Temporal lobe (tissue), 4 donors: ENCODE measurements at places on chromosomes 1 and 21. TPM values are rescaled to one million over a fixed set of nuclear protein-coding genes. Genes with fewer than 3 reads are reported as not detected.

Gene GRIK3
- 34.7 TPM for total RNA-seq

Gene CR1
- total RNA-seq = 0.25 TPM

Gene MIA3
- 43.3 TPM for total RNA-seq

Gene DMRTA2
- total RNA-seq = 3.2 TPM

Gene ADPRS
- 14.8 TPM for total RNA-seq

Gene SERPINC1
- not detected for total RNA-seq

Gene AMPD1
- total RNA-seq = not detected

Gene LRRC53
- total RNA-seq = under 0.01 TPM

Gene PCBP3
- total RNA-seq = 2.7 TPM

Gene CHIA
- total RNA-seq = not detected

Gene AGO3
- total RNA-seq = 18.9 TPM

Gene COG2
- total RNA-seq = 20.2 TPM

Gene TNNT2
- 0.25 TPM for total RNA-seq

Gene SLC5A3
- total RNA-seq = 48.7 TPM

Gene SLC25A34
- total RNA-seq = 0.49 TPM

Gene FCRL1
- total RNA-seq = under 0.01 TPM

Gene ANKRD34A
- total RNA-seq = 1.7 TPM

Gene AGL
- total RNA-seq = 33.2 TPM

Gene CLDN14
- total RNA-seq = not detected

Gene KCNJ9
- total RNA-seq = 10.6 TPM

Gene WNT2B
- total RNA-seq = 1.5 TPM

Gene AKR1A1
- 47.9 TPM for total RNA-seq

Gene LRRC8B
- 35.4 TPM for total RNA-seq

Gene SYTL1
- total RNA-seq = 0.25 TPM

Gene TMEM81
- total RNA-seq = 2.0 TPM

Gene ADAMTS1
- 7.1 TPM for total RNA-seq

Gene UBL4B
- 0.25 TPM for total RNA-seq

Gene IGSF9
- 7.6 TPM for total RNA-seq

Gene CELA2B
- total RNA-seq = not detected

Gene METTL13
- total RNA-seq = 17.2 TPM

Gene RASSF5
- 0.98 TPM for total RNA-seq

Gene MUTYH
- total RNA-seq = 15.0 TPM

Gene MIXL1
- 0.25 TPM for total RNA-seq

Gene FABP3
- 88.0 TPM for total RNA-seq

Gene RGS5
- total RNA-seq = 14.5 TPM

Gene CHIT1
- under 0.01 TPM for total RNA-seq

Gene TBX15
- total RNA-seq = 0.98 TPM

Gene COL11A1
- 27.3 TPM for total RNA-seq

Gene TAS1R1
- not detected for total RNA-seq
